ENCODE measurements at places on chromosomes 6 and 20.

- no peak for DNase-seq
These were observed 28.4 kb upstream of the EPM2A start for GRCh38 chr6:145763742-145764141.

- DNase-seq = no peak
These were observed 155.0 kb downstream of the GJA1 start for GRCh38 chr6:121590438-121590837.

GRCh38 chr20:56487216-56487615 is 18.8 kb downstream of the RTF2 start:
- no peak for DNase-seq

DNA sequence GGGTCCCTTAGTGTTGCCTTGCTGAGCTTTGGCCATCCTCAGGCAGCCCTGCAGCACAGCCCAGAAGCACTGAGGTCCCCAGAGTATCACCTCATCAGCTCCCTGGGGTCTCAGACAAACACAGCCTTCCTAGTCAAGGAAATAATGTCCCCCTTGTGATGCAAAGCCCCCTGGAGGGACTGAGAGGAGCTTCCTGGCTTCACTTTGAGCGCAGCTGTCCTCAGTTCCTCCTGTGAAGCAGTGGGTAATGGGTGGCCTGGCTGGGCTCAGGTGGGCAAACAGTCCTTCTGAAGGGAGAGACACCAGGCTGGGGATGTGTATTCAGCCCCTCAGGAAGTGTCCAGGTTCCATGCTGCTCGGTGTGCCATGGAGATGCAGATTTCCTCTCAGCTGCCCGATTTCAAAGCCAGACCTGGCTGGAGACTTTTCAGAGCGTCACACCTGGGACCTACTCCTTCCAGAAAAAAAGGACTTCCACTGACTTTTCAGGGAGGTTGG is 79.2 kb upstream of the FOXA2 start:
- no peak for DNase-seq

- DNase-seq = no peak
These were observed 33.4 kb upstream of the RNF217 start for GRCh38 chr6:124928851-124929250.

GRCh38 chr20:8633366-8633765 is 435.5 kb upstream of the PLCB4 start:
- DNase-seq = no peak

GRCh38 chr6:40997234-40997957 is 41.6 kb downstream of the UNC5CL start:
- no peak for DNase-seq

GRCh38 chr6:159654483-159655098 is 38.5 kb downstream of the SOD2 start:
- DNase-seq = no peak

DNA sequence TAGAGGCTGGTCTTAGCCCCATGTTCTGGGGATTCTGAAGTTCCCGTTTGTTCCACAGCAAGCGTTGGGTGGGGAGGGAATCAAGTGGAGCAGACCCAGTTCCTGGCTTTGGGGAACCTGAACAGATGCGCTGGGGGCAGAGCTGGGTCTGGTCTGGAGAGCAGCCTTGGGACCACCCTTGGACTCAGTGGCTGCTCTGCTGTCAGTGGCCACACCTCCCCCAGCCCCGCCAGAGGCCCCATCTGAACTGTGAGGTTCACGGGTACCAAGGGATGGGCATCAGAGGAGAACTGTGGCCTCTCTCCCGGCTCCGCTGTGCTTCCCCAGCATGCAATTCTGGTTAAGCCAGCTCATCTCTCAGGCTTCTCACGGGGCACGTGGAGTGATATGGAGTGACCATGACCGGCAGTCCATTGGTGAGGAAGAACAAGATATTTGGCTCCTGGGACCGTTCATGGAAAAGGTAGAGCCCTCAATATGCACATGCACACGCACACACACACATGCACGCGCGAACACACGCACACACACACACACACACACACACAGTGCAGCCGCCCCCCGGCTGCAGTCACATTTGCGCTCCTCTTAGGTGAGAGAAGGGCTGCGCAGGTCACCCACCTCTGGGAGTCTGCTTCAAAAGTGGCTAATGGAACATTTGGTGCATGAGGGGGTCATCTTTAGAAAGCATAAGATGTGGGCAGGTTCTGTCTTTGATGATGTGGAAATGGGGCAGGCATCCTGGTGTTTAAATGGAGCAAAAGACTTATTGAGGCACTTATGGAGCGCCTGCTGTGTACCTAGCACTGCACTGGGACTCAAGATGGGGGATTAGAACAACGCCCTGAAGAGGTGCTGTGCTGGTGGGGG is 6.0 kb downstream of the DLGAP4 start:
- DNase-seq = no peak

- DNase-seq = no peak
These were observed 4.5 kb downstream of the GJA1 start for GRCh38 chr6:121439926-121440325.

DNA sequence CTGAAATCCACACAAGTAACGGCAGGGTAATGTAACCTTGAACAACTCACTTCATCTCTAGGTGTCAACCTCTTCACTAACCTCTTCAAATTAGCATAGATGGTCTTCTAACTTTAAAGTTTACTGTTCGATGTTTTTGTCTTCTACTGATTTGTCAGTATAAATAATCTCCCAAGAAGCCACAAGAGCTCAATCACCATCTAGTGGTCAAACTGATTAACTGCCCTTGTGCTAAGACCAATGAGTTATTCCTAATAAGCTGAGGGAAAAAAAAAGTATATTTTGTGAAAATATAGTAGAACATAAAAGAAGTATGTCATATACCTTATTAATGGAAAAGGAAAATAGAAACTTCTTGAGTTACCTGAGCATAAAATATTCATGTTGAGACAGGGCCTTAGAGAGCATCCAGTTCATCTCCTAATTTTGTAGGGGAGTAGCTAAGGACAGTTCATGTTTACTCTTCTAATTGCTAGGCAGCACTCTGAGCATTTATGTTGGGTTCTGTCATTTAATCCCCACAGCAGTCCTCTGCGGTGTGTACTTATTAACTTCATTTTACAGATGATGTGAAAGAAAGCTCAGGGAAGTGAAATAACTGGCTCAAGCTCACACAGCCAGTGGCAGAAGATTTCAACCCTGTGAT is 317.1 kb downstream of the ESR1 start:
- no peak for DNase-seq

- DNase-seq = no peak
These were observed 511.3 kb downstream of the PHF3 start for GRCh38 chr6:64146876-64147275.

DNA sequence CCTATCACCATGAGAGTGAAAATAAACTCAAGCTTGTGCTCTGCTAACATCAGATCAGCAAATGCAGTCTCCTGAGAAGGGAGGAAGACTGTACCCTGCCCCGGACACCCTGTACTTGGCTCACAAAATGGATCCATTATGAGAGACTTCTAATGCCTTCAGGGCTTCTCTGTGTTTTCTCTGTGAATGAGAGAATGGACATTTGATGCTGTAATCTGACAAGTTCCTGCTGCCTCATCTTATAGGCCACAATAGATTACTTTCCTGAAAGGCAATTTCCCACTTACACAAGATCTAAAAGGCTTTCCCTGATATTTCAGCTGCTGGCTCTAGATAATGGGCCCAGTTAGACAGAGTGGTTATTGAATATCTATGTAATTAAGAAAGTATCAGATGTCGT is 117.2 kb downstream of the OTOR start:
- DNase-seq = no peak
